ENCODE measurements at places on chromosomes 6 and 20.

DNA sequence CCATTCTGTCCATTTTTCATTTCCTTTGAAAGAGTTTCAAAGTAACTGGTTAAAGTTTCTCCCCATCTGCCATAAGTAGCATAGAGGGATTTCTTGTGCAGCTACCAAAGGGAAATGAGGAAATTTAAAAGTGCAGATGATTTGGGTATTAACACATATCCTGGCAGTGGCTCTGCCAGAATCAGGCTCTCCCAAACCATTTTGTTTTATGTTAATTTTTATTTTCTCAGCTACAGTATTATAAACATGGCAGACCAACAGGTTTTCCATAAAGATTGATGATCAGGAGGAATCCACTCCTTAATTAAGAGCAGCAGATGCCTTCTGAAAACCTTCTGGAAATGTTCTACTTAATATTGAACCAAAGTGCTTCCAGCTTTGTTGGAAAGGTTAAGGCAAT, 13.9 kb downstream of the PLCB4 start:
- no peak for DNase-seq

DNA sequence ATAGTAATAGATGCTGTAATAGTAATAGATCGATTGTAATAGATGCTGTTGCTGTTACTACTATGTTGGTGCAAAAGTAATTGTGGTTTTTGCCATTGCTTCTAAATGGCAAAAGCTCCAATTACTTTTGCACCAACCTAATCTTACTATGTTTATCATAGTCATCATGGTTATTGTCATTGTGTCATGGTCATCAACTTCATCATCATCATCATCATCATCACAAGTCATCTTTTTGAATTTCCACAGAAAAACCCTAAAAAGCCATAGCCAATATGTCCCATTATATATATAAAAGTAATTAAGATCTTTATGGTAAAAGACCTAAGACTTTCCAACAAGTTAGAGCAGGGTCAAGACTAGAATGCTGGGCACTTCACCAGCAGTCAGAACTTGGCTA, 435.1 kb upstream of the MARCKS start:
- DNase-seq: no peak

DNA sequence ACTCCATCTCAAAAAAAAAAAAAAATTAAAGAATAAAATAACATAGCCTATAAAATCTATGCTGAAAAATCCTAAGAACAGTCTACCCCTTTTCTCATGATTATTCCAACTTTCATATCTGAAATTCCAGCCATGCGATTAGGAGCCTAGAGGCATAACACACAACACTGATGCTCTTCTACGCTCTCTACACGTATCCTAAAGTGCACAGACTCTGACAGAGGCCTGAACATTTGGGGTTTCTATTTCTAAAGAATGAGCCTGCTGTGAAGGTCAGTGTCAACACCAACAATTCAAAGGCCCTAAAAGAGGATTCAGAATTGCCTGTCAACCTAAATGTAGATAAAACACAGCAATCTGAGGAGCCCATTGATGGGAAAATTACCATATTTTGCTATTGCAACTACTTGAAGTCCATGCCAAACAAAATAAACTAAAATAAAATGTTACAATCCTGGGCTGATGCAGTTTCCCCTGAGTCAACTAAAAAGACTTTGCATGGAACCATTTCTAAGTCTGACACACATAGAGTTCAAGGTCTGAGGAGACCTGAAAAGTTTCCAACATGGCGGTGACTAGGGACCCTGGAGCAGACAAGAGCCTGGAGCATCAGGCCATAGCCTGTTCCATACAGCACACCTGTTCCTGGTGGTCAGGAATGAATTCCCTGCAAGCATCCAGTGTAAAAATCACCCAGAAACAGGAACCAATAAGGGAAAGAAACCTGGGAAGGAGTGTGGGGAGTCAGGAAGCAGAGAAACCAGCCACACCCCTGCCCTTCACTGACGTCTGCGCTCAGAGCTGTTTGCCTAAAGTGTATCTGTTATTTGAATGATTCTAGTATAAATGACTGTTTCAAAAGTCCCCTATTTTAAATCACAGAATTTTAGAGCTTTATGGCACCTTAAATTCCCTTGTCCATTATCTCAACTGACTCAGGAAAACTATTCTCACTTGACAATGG, 11.8 kb downstream of the NINL start:
- no peak for DNase-seq

GRCh38 chr20:62576815-62577489, 65.4 kb upstream of the SLCO4A1 start:
- no peak for DNase-seq

DNA sequence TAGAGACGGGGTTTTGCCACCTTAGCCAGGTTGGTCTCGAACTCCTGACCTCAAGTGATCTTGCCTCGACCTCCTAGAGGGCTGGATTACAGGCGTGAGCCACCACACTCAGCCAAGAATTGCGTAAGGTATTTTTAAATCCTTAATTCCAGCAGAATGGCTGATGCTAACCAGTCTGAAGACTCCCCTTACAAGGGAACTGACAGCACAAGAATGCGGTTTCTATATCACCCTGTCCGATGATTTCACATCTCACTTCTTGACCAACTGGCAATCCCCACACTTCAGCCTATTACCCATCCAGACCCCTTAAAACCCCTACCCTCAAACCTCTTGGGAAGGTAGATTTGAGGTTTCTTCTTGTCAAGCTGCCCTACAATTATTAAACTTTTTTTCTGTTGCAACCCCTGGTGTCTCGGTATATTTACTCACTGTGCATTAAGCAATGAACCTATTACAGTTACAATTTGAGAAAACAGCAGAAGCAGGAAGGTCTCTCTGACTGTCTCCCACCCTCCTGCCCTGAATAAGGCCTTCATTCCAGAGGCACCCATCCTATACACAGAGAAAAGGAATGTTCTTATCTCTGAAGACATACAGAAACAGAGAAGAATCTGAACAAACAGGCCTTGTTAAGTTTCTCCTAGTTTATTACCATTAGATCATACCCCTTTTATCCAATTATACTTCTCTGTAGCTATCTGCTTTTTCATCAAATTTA, 164.9 kb downstream of the ARHGAP18 start:
- no peak for DNase-seq

GRCh38 chr6:76677017-76677416, 604.6 kb upstream of the IMPG1 start:
- DNase-seq: no peak

GRCh38 chr6:70552974-70553373, 13.8 kb upstream of the SDHAF4 start:
- DNase-seq: no peak

DNA sequence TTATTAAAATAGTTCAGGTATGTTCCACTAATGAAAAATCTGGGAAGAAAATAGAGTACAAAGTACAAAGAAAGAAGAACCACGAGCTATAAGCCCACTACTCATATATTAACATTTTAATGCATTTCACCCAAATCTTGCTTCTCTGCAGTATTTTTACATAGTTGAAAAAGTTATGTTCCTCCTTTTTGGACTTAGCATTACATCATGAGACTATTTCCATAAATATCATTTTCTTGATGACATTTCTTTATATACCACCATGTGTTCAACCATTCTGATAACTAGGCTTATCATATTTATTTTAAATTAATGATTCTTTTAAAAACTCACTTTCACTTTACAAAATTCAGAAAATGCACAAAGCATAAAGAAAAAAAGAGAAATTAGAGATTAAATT, 3.0 kb downstream of the IPCEF1 start:
- no peak for DNase-seq

Data from NCI-H2171 treated with DMSO at 0.1 percent for 48 hours (cell line).